ENCODE measurements at places on chromosomes 1 and 21. TPM values are rescaled to one million over a fixed set of nuclear protein-coding genes. Genes with fewer than 3 reads are reported as not detected.

GRCh38 chr1:65904681-65905083, 112.0 kb downstream of the PDE4B start:
- no peak for DNase-seq

DNA sequence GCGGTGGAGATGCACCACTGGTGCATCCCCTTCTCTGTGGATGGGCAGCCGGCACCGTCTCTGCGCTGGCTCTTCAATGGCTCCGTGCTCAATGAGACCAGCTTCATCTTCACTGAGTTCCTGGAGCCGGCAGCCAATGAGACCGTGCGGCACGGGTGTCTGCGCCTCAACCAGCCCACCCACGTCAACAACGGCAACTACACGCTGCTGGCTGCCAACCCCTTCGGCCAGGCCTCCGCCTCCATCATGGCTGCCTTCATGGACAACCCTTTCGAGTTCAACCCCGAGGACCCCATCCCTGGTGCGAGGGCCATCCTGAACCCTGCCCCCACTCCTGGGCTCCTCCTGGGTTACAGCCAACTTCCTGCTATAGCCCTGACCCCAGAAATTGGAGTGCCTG, 13.0 kb downstream of the NTRK1 start:
- no peak for DNase-seq

DNA sequence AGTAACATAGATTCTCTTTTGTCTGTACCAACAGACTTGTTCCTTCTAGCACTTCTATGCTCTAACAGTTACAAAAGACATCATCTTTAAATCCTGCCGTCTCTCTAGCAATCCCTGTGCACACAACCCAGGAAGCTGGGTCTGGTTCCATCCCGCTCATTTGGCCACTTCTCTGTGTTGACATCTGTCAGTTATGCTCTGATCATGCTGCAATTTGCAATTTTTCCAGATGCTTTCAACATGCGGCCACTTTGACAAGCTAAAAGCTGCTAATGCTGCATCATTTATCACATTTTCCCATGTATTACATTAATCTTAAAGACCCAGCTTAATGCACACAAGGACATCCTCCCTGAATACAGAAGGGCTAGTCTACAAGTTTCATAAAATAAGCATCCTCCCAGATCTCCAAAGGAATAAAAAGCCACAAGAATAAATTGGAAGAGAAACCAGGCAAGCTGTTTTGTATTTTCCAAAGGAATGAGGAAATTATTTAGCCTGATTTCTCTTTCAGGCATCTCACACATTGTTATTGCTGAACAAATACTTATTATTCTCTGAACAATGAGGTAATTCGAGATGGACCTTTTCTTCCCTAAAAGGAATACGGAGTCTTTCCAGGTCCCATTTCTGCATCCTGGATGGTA, 19.0 kb upstream of the LRRC52 start:
- DNase-seq: no peak

GRCh38 chr21:45261093-45261492, 26.6 kb downstream of the POFUT2 start:
- DNase-seq: no peak

Gene LYPD8
- total RNA-seq: not detected

Gene OR10Z1
- not detected for total RNA-seq
